ENCODE measurements at places on chromosomes 3 and 15.

DNA sequence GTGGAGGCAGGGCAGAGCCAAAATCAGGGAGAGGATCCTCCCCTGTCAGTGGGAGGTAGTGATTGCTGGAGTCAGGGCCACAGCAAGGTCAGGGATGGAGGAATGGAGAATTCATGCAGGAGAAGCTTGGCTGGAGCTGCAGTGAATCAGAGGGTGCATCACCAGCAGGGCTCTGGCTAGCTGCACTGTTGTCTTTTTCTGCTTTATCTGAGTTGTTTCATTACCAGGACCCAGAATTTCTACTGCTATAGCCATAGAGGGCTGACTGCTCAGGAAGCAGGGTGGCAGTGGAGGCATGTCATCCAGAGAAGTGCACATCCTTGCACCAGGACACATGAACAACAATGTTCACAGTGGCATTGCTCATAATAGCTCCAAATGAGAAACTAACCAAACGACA is 113.5 kb upstream of the GALNT15 start:
- DNase-seq: no peak

GRCh38 chr3:119319311-119319710 is 25.1 kb downstream of the ARHGAP31 start:
- DNase-seq: no peak

- DNase-seq: no peak
These were observed 59.0 kb downstream of the ABTB1 start for GRCh38 chr3:127731546-127732289.

- peak; percentile 76 for DNase-seq
These were observed 119.8 kb downstream of the ADCY5 start for GRCh38 chr3:123328851-123329635.

GRCh38 chr3:149167898-149168297 is 38.5 kb downstream of the HPS3 start:
- DNase-seq: no peak

DNA sequence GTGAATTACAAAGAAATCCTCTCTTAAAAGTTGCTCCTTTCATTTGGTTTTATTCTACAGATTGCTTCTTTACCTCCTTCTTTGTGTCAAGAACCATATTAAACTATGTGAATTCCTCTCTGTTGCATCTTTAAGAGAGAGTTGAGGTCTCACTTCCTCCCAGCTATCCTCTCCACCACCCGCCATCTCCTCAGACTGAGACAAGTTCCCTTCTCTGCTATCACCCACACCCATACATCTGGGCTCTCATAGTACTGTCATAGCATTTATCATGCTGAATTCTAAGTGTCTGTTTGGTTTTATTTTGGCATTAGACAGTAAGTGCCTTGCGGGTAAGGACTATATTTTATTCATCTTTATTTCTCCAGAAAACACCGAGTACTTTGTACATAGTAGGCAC is 54.2 kb downstream of the B3GALNT1 start:
- DNase-seq: no peak

DNA sequence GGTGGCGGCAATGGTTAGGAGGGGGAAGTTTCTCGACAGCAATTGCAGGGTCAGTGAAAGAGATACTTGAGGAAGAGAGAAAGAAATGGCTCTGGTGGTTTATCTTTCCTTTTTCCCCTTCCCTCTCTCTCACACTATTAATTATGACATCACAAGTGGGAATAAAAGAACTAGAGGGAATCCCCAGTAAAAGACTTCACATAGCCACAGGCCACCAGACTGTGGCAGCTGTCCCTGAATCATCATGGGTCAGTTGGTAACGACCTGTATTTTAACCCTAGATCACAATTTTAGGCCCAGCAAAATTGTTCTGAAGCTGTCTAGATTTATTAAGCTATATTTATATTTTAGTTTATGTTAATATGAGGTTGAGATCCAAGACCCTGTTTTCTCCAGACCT is 40.3 kb downstream of the MBNL1 start:
- no peak for DNase-seq

- DNase-seq: no peak
These were observed 131.6 kb downstream of the AQP9 start for GRCh38 chr15:58269455-58270414.

- DNase-seq: no peak
These were observed 665 bp downstream of the PIGB start for GRCh38 chr15:55319537-55320237.

GRCh38 chr3:13587442-13587841 is 38.5 kb downstream of the FBLN2 start:
- DNase-seq: no peak

GRCh38 chr15:95459273-95459672 is 871.2 kb upstream of the NR2F2 start:
- no peak for DNase-seq

DNA sequence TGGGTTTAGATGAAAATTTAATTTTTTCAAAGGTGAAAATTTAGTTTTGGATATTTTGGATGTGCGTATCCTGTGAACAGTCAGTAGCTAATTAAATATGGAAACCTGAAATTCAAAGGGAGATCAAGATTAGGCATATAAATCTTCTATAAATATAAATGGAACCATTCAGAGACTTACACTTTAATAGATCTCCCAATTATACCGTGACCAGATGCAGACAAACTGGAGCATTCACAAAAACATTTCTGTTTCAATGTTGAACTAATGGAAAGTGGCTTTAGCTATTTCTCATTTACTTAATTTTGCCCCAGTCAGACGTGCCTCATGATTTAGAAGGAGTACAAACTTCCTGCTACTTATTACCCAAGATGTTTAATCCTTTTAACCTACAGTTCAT is 29.1 kb upstream of the POU1F1 start:
- DNase-seq: no peak

Measured in stimulated activated CD4-positive, alpha-beta T cell treated with anti-CD3 and anti-CD28 coated beads, Interleukin-4, amount 100 ng/mL, for 4 hours (primary cell).